IMR-90 (cell line): ENCODE measurements at places on chromosomes 16 and 17. TPM values are rescaled to one million over a fixed set of nuclear protein-coding genes. Genes with fewer than 3 reads are reported as not detected.

Gene CCL4L2
- not detected in 2 replicates for total RNA-seq

- no peak for DNase-seq
Observed at GRCh38 chr17:53707566-53707965, 115.2 kb upstream of the KIF2B start.

Gene ZG16
- not detected in 2 replicates for total RNA-seq

DNA sequence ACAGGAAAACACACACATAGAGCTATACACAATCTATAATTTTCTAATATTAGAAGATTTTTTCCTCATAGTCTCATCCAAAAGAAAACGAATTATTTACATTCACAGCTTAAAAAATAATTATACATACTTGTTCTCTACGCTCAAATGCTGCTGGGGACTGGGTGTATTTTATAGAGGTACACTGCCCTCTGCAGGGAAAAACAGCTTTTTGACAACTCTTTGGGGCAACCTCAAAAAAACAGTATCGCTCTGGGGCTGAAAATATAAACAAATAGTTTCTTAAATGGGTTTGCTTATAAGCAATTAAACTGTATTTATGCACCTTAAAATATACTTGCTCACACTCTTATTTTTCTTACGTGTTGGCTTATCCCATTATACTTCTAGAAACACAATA is 261.8 kb upstream of the PSMD7 start:
- DNase-seq, result peak; percentile 11

Gene CDT1
- 3.2 and 4.7 TPM in 2 replicates for total RNA-seq

DNA sequence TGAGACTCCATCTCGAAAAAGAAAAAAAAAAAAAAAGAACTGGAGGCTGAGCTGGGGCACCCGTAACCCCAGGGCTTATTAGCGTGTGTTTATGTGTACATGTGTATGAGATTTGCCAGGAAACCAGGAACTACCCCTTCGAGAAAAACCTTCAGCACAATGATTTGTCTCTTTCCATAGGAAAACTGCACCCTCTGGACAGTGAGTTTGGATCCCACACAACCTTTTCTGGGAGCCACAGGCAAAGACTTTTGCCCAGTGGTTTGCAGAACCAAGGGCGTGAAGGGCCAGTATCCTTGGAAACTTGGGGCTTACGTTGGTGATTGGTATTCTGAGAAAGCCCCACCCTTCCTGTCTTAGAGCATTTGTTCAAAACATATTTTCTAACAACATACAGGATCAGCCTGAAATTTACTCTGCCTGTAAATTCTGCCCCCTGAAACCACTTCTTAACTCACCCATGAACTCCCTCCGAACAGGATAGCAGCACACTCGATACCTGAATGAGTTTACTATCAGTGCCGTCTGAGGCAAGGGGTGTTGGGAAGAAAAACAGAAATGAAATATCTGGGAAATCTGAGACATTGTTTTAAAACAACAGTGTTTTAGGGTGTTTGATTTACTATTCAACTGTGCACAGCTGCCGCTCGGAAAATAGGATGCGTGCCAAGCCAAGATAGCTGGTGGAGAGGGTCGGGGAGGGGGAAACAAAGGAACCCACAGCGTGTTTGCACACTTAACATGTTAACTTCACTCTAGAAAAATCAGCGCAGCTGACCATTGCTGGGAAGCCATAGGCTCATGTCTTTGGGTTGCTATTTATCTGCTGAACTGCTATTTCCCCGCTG is 40.2 kb upstream of the MAF start:
- DNase-seq, result no peak

Gene SPATA22
- total RNA-seq, result 0.18 and 0.28 TPM in 2 replicates

DNA sequence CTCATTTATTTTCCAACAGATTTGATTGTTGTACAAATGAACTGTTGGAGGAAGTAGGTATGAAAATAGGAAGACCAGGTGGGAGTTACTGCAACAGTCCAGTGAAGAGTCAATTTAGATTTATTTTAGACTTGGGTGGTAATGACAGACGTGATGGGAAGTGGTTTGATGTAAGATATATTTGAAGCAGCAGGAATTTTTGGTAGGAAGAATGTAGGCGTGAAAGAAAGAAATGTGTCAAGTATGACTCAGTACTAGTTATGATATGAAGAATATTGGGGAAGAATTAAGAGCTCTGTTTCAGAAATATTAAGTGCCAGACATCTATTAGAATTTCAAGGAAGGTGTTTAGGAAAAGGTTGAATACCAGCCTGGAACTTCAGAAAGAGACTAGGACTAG is 247.9 kb upstream of the AXIN2 start:
- DNase-seq, result no peak

- DNase-seq, result no peak
Observed at GRCh38 chr17:49903523-49903922, 55.7 kb upstream of the TAC4 start.

- peak; percentile 24 for DNase-seq
Observed at GRCh38 chr17:17876959-17877528, 40.3 kb upstream of the SREBF1 start.

DNA sequence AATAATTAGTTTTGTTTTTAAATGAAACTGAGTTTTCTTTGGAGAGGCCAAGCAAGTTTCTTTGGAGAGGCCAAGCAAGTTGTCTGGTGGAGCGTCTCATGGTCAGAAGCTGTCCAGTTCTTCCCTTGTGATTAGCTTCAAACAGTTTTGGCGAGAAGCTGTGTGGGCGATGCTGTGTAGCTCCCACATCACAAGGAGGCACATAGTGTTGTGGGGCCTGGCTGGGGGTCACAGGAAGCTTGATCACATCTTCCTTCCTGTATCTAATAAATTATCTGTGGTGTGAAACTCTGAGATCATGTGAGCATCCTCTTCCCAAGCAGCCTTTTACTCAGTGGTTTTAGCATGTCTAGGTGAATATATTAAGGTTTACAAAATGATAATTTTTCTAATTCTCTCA is 33.9 kb downstream of the SPECC1 start:
- DNase-seq, result no peak

DNA sequence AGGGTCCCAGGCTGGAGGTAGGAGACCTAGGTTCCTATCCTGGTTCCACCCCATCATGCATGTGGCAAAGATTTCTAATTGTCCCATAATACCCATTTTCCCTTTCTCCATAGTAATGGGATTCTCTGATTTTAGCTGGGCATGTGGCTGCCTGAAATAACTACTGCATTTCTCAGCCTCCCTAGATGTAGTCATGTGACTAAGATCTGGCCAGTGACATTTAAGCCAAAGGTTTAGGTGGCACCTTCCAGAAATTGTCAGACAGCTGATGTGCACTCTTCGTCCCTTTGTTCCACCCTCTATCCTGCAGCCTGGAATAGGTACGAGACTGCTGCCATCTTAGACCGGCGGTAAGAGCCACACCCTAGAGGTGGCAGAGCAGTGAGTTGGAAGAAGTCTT is 8.2 kb downstream of the NXPH3 start:
- no peak for DNase-seq

- DNase-seq, result no peak
Observed at GRCh38 chr16:30437511-30438046, 7.7 kb upstream of the DCTPP1 start.

- no peak for DNase-seq
Observed at GRCh38 chr17:6596941-6597340, 40.6 kb upstream of the PITPNM3 start.

DNA sequence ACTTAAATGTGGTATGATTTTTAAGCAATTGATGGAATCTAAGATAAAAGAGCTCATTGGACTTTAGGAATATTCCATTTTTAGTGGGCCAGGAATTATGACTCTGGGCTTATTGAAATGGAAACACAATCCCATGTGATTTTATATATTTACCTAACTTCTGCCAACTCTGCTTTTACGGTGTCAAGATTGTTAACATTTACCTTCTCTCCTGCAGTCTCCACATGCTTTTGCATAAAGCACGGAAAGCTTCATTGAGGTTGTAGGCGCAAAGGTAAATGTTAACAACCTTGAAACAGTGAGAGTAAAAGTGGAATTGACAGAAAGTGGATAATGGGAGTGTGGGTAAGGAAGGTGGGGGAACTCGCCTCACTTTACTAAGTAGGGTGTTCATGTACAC is 468.1 kb downstream of the PMP22 start:
- DNase-seq, result no peak

Gene ARHGAP44
- total RNA-seq, result 0.54 and 1.1 TPM in 2 replicates

DNA sequence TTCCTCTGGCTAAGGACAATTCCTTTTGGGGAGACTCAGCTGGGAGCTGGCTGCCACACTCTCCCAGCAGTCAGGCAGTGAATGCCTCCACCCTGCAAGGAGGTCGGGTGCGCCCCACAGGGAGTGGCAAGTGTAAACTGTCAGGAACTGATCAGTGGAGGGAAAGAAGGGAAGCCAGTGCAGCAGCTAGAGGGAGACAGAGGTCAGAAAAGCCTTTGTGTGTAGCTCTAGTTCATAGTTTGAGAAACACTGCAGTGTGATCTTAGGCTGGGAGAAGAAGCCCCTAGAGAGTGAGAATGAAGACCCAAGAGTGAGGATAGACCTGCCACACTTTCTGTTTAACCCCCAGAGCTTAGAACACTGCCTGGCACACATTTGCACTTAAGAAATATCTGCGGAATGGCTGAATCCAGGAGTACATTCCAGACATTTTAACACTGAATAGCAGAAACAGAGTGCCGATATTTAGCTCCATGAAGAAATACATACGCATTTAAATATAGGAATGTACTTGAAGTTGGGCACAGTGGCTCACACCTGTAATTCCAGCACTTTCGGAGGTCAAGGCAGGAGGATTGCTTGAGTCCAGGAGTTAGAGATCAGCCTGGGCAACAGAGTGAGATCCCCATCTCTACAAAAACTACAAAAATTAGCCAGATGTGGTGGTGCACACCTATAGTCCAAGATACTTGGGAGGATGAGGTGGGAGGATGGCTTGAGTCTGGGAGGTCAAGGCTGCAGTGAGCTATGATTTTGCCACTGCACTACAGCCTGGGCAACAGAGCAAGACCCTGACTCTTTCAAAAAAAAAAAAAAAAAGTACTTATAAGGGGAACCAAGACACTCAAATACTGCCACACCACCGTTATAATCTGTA is 11.1 kb upstream of the SLC5A11 start:
- peak; percentile 49 for DNase-seq

GRCh38 chr16:4945560-4946502 is 8.9 kb upstream of the PPL start:
- DNase-seq, result no peak

- no peak for DNase-seq
Observed at GRCh38 chr16:48180868-48181480, 25.2 kb upstream of the ABCC12 start.

Gene POLR2C
- total RNA-seq, result 188 and 340 TPM in 2 replicates

- peak; percentile 72 for DNase-seq
Observed at GRCh38 chr17:73028299-73028755, 64.2 kb downstream of the SLC39A11 start.

- DNase-seq, result no peak
Observed at GRCh38 chr16:8869212-8869987, 594 bp upstream of the CARHSP1 start.

Gene SLC12A3
- not detected in 2 replicates for total RNA-seq

Gene MYOCD
- 19.7 and 20.1 TPM in 2 replicates for total RNA-seq

DNA sequence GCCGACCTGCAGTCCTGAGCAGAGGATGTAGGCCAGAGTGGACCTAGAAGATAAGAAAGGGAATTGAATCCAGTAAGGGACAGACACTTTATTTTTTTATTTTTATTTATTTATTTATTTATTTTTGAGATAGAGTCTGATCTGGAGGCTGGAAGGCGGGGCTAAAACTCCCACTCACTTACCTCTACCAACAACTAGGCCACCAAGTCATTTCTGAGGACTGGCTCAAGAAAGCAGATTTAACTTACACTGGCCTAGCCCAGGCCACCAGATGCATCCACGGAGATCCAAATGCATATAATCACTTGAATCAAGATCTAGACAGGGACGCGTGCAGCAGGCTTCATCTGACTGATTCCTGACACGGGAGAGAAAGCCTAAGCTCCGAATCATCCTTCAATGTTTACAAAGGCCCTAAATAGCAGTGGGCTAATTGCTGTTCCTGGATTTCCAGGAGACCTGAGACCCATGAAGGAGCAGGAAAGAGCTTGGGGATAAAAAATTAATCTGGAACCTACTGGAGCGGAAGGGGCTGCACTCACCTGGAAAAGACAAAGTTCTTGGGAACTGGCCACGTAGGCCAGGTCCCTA is 1.1 kb upstream of the ALOX12 start:
- DNase-seq, result peak; percentile 61

Gene TSNAXIP1
- total RNA-seq, result 0.56 and 0.72 TPM in 2 replicates

- DNase-seq, result no peak
Observed at GRCh38 chr17:51674579-51675255, 414.4 kb downstream of the UTP18 start.

Gene ABCA6
- under 0.01 TPM in 2 replicates for total RNA-seq

DNA sequence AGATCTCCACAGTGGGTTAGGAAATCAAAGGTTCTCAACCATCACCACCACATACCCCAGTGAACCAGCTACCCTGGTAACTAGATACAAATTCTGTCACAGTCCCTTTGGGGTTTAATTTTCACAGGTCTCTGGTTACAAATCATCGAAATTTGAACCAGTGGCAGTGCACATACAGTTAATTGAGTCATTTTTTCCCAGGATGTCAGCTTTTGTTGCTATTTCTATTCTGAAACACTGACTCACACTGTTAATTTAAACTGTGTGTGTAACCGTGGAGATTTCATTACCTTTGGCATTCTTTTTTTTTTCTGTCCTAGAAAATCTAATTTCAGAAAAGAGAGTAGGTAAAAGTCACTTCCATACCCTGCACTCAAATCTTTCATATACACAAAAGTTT is 511.5 kb downstream of the TOX3 start:
- DNase-seq, result no peak

Gene UMOD
- total RNA-seq, result not detected in 2 replicates

Gene TEX19
- total RNA-seq, result under 0.01 and 0.28 TPM in 2 replicates

DNA sequence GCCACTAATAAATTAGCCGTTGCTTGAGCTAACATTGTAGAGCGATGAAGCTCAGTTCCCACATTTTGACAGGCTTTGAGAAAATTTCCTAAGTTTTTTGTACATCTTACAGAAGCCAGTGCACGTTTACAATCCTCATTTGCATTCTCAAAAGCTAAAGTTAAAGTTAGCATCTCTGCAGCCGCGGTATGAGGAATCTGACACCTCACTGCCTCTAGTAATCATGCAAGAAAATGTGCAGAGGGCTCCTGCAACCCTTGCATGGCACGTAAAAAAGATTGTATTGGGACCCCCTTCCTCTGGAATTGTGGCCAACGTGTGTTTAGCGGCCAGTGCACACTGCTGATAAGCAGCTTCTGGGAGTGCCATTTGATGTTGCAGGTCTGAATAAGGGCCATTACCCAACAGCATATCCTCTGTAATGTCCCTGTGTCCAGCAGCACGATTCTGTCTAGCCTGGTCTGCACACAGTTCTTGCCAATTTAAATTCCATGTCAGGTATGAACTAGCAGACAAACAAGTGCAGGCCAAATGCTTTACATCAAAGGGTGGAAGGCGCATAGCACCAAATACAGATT is 12.4 kb upstream of the ZNF689 start:
- DNase-seq, result no peak

- DNase-seq, result peak; percentile 98
Observed at GRCh38 chr16:88619859-88620815, 18.2 kb upstream of the IL17C start.

Gene PKD1
- total RNA-seq, result 7.9 and 15.6 TPM in 2 replicates

Gene IRX5
- total RNA-seq, result not detected in 2 replicates

Gene CCL8
- not detected in 2 replicates for total RNA-seq
